ENCODE measurements at places on chromosomes 11 and 22.

- no peak for DNase-seq
Observed at GRCh38 chr11:15206791-15207190, 92.1 kb downstream of the INSC start.

DNA sequence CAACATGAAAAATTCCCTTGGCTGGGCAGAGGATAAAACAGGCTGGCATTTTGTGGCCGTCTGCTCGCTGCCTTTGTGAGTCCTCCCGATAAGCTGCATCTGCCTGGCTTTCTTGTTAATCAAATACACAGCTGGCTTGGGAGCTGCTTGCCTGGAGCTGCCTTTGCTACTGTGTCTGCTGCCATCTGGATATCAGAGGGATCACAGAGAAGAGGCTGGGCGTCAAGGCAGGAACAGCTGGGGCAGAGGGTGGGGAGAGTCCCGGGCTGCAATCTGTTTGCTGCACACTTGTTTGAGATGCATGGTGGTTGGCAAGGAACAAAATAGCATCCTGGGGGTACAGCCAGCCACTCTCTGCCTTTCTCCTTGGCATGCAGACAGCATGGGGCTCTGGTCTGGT, 36.0 kb downstream of the COMMD9 start:
- no peak for DNase-seq

GRCh38 chr11:35593143-35593542, 25.1 kb upstream of the FJX1 start:
- DNase-seq: no peak

DNA sequence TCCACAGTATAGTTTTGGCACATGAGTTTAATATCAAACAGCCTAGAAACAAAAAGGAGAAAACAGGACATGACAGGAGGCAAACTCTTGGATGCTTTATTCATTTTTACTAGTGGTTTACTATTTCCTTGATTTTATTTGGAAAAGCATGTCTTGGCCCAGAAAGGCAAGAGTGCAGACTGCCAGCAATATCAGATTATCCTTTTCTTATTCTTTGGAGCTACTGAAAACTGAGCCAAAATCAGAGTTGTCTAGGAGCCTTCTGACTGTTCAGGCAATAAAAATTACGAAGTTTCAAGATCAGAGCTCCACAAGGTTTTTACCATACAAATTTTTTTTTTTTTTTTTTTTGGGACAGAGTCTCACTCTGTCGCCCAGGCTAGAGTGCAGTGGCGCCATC, 16.0 kb downstream of the CELF1 start:
- DNase-seq: no peak

GRCh38 chr11:102989379-102990047, 34.0 kb upstream of the MMP13 start:
- no peak for DNase-seq

GRCh38 chr22:32158712-32159533, at the start of gene C22orf42:
Gene C22orf42 (minus strand): TSS chr22:32159303. CDS start chr22:32159215, 88 bp downstream.
- DNase-seq: no peak

DNA sequence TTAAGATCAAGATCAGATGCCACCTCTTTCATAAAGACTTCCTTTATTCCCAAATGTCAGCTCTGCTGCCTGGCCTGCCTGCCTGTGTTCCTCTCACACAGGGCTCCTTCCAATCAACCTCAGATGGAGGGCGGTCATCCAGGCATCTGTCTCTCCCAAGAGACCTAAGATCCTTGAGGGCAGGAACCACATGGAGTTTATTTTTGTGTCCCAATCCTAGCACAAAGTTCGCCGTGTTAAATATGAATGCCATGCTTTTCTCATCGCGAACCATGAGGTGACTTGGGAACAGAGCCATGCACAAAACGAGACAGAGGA, 72.7 kb upstream of the ARFGAP3 start:
- peak; percentile 71 for DNase-seq

GRCh38 chr11:120713296-120713695, 201.7 kb downstream of the GRIK4 start:
- DNase-seq: no peak

DNA sequence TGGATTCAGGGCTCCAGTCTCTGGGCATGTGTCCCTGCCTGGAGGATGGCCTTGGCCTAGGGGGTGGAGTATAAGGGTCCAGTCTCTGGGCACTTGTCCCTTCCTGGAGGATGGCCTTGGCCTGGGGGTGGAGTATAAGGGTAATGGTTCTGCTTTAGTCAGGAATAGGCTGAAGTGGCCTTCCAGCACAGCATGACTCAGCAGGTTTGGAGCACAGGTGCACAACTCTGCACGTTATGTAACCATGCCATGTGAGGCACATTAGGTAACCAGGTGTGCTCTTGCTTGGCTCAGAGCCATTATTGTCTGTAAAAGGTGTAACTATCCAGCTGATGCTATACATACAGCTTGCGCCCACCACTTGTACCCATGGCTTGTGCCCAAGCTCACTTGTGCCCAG, 48.4 kb upstream of the POLD3 start:
- no peak for DNase-seq

DNA sequence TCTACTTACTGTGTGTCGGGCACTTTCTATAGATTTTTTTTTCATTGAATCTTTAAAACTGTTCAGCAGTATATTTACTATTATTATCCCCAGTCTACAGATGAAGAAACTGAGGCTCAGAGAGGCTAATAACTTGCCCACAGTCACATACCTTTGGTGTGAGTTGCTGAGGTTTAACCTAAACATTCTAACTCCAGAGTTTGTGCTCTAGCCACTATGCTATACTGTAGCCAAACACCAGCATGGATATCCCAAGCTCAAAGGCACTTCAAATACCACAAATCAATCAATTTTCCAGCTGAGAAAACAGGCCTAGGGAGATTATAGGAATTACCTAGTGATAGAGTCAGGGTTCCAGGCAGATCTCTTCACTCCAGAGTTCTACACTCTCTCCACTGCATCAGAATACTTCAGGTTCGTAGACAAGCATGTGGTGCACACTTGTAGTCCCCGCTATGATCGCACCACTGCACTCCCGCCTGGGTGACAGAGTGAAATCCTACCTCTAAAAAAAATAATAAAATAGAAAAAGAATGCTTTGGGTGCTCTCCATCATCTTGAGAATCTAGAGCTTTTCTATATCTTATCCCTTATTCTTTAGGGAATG, 20.4 kb upstream of the UPB1 start:
- DNase-seq: no peak

GRCh38 chr11:115873813-115874212, 369.6 kb upstream of the CADM1 start:
- DNase-seq: no peak

GRCh38 chr11:66579017-66579606, 10.7 kb upstream of the CTSF start:
- DNase-seq: peak; percentile 87

DNA sequence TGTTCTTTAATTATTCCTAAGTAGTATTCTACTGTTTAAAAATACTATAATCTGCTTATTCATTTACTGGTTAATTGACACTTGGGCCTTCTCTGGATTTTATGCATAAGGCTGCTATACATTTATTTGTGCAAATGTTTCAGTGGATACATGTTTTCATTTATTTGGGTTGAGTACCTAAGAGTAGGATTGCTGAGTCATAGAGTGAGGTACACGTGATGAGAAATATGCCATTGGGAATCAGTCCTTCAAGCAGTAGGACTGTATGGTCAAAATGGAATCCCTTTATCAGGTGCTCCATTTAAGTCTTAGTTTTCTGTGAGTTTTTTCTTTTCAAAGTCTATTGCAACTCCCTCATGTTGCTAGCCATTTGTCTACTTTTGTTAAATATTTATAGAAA, 275.2 kb upstream of the SORL1-AS1 start:
- DNase-seq: no peak

DNA sequence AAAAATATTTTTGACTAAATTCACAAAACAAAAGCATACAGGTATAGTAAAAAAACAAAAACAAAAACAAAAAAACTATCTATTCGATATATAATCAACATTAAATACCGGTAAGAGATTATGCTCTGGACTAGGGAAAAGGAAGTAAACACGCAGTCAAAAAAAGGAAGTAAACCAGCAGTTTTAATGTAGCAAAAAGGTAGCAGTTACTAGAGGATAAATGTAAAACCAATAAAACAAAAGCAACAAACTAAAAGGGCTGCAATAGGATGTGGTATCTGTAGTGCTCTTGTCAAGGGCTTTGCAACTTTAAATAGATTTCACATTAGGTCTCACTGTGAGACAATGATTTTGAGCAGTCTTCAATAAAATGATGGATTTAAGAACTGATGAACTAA, 2.4 kb downstream of the TRIM22 start:
- DNase-seq: no peak

DNA sequence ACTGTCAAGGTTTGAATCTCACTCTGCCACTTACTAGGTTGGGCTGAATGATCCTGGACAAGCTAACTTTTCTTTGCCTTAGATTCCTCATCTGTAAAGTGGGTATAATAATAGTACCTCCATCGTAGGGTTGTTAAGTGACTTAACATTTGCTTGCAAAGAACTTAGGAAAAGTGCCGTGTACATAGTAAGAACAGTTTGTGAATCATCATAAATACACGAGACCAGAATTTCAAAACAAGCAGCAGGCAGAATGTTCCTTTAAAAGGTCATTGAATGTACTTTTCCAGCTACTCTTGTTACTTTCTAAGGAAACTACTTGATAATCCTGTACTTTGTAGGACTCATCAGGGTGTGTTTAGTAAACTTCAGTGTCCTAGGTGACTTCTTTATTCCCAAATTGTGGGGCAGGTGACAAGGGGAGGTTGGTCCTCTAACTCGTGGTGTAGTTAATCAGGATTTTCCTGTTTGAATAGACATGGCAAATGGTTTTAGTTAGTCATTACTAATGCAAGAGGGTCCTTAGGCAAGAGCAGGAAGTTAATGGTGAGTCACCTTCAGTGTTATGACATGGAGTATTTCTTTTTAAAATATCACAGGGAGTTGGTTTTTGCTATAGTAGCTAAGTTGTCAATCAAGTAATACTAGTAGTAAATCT, 67.9 kb downstream of the YAP1 start:
- no peak for DNase-seq

- no peak for DNase-seq
Observed at GRCh38 chr11:10319702-10320558, 15.1 kb downstream of the ADM start.

GRCh38 chr11:29564486-29564885, 452.3 kb downstream of the KCNA4 start:
- DNase-seq: no peak

- DNase-seq: no peak
Observed at GRCh38 chr22:21761086-21761485, 25.5 kb upstream of the YPEL1 start.

DNA sequence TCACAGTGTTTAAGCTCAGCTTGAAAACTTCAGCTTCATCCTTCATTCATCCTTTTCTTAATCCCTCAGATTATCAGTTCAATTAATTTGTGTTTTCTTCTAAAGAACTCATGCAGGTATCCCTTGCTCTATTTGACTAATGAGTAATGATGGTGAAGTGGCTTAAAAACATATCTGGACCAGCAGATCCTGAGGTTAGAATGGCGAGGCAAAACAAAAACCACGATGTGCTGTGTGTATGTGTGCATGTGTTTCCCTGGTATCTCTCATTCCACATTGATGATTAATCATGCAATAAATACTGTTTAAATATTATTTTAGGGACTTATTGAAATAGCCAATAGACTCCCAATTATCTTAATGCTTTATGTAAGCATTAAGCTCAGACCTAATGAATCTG, 437.0 kb downstream of the DYNC2H1 start:
- no peak for DNase-seq

DNA sequence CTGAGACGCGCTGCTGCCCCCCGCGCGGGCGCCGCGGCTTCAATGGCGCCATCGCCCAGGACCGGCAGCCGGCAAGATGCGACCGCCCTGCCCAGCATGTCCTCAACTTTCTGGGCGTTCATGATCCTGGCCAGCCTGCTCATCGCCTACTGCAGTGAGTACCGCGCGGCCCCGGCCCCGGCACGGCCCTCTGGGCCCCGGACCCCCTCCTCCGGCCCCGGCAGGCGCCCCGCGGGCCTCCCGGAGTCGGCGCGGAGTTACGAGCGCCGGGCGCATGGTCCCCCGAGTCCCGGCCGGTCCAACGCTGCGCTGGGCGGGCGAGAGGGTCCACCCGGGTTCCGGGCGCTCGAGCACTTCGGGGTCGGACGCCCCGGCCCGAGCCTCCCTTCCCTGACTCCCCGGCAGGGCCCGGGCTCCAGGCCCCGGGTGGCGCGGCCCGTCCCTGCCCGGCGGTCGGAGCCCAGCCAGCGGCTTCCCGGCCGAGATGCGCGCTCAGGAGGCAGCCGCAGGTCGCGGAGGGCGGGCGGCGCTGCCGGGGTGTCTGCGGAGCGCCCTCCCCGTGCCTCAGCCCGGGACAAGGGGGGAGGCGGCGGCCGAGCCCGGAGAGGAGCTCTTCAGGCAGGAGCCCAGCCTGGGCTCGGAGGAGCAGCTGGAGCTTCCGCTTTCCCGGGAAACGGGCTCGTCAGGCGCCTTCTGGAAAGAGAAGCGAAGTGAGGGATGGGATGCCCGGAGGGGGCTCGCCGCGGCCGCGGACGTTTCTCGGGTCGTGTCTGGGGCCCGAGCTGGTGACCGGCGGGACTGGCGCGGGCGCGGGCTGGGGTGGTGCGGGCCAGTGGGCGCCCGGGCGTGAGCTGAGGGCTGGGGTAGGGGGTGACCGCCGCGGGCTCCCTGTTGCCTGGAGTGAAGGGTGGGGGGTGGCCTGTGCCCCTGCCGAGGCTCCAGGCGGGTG, 1337.8 kb downstream of the BRD1 start:
- DNase-seq: peak; percentile 51

DNA sequence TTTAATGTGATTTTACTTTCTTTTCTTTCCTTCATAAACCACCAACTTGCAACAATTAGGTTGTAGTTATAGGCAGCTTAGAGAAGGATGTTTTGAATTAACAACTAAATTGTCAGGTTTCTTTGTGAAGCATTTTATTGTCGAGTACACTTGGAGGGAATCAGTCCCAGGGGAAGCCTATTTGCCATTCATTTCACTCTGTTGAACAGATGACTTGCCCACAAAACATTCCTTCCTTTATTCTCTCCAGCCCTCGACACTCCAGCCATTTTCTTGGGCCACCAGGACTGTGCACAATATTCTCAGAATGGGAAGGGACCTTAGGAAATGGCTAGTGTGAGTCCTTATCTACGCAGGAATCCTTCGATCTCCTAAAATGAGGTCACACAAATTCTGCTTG, 620.6 kb downstream of the SOX6 start:
- no peak for DNase-seq

DNA sequence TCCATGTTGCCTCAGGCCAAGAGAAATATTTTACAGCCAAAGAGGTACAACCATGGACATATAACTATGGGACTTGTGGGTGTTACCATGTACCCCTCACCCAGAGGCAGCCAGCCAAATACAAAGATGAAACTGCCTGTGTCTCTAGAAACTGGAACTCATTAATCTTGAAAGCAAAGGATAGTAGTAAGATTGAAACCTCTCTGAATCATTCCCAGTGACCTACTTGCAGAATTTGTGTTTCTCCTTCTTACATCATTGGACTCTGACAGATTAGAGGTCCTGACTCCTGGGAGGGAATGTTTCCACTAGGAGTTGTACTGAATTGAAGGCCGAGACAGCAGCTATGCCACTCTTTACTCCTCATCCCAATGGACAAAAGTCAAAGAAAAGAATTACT, 257.4 kb upstream of the UBASH3B start:
- no peak for DNase-seq

Measured in cardiac septum (tissue), 1 donor.